ENCODE measurements at places on chromosomes 2 and 18.

- no peak for DNase-seq
These were observed at the start of gene KIAA2012 for GRCh38 chr2:202072737-202073401. Gene KIAA2012 (plus strand): TSS chr2:202073255. CDS start chr2:202073628, 373 bp downstream.

GRCh38 chr2:235773188-235773928 lies 279.5 kb downstream of the AGAP1 start:
- DNase-seq, result no peak

DNA sequence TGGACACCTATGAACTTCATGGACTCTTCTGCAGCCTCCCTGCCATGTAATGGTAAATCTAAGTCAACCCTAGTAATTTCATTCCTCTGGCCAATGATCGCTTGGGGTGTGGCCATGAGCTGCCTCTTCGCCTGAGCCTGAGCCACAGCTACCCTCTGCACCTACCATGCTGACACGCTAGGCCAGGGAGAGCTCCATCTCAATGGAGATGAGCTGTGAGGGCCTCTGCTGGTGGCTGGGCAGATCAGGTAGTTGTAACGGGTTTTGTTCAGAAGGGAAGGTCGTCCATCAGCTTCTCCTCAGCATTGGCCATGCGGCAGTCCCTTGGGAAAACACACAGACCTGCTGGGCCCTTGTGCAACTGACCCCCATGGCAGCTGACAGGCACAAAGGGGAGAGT lies 24.4 kb downstream of the MPHOSPH10 start:
- DNase-seq, result no peak

DNA sequence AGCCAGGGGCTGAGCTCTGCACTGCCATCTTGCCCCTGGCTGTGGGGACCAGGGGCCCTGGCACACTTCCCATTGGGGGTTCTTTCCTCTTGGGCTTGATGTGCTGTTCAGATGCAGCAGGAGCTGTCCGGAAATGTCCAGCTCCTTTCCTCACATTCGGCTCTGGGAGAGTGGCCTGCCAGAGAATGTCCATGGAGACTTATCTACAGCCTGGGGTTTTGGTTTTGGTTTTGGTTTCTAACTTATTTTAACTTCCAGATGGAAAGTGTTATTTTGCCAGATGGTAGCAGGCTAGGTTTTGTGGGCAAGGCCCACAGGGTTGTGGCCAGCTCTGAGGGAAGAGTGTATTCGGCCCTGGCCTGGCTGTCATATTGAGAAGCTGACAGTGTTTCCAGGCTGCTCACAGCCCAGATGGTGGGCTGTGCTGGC lies 177.3 kb downstream of the ANKRD30B start:
- no peak for DNase-seq

- DNase-seq, result no peak
These were observed 117.5 kb downstream of the DDX1 start for GRCh38 chr2:15708865-15709820.

GRCh38 chr18:34248727-34249126 lies 24.0 kb upstream of the NOL4 start:
- DNase-seq, result no peak

DNA sequence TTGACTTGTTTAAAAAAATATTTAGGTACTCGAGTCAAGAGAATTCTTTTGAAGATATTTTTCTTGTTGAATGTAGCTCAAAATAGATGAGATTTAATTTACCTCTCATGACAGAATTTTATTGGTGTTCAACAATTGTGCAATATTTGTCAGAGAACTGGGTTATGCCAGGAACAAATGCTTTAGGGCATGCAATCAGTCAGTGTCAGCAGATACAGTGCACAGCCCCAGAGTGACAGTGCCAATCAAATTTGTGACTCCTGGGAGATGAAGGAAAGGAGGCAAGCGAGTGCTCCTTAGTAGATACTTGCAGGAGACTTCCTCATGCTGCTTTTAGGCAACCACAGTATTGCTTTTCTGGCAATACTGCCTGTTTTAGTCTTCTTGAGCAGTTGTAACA lies 81.2 kb upstream of the DSEL start:
- no peak for DNase-seq

GRCh38 chr2:48905696-48906095 lies 150.2 kb upstream of the LHCGR start:
- DNase-seq, result no peak

DNA sequence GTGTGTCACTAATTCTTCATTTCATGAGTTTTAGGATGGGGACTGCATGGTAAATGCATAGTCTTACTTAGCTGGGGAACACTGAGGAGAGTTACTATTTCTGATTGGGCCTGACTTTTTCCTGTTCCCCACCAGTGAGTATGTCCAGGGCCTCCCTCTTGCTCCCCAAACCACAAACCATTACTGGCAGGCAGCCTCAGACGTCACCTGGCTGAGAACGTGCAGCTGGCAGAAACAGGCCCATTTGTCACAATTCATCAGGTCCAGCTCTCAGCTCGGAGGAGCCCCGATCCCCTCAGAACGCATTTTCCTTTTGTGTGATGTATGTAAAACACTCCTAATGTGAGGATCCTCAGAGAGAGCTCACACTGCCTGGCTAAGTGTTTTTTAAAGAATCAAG lies 71.7 kb upstream of the SIX3 start:
- no peak for DNase-seq

DNA sequence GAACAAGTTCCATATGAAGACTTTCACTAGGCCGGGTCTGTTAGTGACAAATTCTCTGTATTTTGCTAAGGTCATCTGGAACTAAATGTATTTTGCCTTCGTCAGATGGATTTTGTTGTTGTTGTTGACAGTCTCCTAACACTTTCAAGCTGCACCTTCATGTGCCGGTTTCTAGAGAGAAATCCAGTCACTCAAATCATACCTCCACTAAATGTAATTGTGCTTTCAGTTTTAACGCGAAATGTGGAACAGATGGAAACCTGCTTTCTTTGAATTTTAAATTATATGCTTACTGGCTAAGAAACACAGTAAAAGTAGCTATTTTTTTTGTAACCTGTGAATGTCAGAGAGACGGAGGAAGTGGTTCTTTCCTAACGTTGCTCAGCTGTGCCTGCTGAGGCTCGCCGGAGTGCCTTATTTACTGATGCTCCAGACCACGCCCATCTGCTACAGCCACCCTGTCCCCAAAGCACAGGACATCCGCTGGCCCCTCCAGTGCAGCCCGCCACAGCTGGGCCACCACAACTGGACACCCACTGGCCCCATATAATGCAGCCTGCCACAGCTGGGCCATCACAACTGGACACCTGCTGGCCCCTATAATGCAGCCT lies 134.7 kb downstream of the PXDN start:
- DNase-seq, result no peak

- DNase-seq, result no peak
These were observed 325.0 kb upstream of the PKDCC start for GRCh38 chr2:41722668-41723369.

- DNase-seq, result no peak
These were observed 22.8 kb downstream of the TRABD2A start for GRCh38 chr2:84858123-84858522.

DNA sequence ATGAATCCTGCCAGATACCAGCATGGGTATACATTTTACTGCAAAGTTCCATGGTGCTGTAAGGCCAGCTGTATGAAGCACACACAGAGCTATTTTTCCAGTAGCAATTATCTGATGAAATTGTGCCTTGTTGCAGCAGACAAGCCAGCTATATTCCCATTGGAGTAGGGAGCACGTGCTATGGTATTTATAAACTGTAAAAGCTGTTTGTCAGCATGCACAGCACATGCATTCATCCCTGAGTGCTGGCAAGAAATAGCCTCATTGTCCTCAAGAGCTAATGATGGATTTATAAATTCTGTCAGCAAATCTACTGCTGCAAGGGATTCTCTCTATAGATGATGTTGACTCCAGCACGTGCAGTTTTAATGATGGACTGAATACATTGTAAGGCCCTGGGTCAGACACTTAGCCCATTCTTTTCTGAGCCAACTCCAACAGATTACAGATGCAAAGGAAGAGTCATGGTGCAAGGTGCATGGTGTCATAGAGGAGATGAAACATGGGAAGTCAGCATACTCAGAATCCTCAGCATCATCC lies 61.7 kb downstream of the KCNS3 start:
- no peak for DNase-seq

- DNase-seq, result no peak
These were observed 1.7 kb downstream of the MZT2B start for GRCh38 chr2:130183512-130184373.

DNA sequence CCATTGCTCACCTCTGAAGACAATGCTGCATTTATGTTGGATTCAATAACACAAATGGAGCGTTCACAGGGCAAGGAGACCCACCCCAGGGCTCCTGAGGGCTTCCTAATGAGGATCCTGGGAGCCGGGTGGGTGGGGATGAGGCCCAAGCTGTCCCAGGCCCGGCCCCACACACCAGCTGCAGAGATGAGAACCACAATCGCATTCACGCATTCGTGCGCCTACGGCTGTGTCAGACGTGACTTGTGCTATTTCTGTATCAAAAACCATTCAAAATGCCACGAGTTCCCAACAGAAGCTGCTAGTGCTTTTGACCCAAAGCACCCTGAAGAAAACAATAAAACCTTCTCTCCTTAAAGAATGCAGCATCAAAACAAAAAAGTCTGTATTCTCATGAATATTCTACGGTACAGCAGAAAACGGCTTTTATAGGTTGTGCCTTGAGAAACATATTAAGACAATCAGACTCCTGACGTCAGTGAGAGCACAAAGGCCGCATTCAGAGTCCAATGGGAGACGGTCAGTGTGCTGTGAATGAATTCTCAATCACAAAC lies 205.4 kb downstream of the HDAC4 start:
- no peak for DNase-seq

- no peak for DNase-seq
These were observed 27.1 kb downstream of the TTC32 start for GRCh38 chr2:19874726-19875125.

DNA sequence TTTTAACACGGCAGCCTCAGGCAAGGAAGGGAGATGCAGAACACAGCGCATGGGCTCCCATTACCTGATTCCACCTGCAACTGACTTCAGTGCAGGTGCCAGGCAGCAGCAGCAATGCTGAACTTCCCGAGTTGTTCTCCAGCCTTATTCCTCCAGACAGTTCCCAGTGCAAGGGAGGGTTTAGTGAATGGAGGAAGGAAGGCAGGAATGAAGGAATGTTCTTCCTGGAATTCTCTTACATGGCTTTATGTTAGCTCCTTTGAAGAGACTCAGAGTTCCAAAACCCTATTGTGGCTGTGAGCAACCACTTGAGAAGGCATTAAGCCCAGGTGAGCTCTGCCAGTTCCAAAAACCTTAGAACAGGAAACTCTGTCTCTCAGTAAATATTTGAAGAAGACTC lies 45.5 kb downstream of the SERPINB7 start:
- no peak for DNase-seq

DNA sequence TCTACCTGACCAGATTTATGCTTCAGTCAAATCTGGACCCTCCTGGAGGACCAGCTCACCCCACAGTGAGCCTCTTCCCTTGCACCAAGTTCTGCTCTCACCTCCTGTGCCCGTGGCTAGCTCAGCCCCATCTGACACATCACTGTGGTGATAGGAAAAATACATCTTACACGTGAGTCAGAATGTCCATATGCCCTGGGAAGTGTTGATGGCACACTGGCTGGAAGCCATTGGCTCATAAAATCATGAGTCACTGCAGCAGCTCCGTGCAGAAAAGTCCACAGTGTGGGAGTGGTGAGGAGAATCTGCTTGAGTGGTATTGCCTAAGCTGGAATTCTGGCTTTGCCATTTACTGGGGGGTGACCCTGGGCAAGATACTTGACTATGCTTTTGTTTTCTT lies 42.6 kb upstream of the RAPGEF4 start:
- DNase-seq, result no peak

GRCh38 chr2:196233805-196234475 lies 62.6 kb upstream of the STK17B start:
- DNase-seq, result no peak

- DNase-seq, result no peak
These were observed 7.3 kb upstream of the DUSP2 start for GRCh38 chr2:96152304-96153161.

DNA sequence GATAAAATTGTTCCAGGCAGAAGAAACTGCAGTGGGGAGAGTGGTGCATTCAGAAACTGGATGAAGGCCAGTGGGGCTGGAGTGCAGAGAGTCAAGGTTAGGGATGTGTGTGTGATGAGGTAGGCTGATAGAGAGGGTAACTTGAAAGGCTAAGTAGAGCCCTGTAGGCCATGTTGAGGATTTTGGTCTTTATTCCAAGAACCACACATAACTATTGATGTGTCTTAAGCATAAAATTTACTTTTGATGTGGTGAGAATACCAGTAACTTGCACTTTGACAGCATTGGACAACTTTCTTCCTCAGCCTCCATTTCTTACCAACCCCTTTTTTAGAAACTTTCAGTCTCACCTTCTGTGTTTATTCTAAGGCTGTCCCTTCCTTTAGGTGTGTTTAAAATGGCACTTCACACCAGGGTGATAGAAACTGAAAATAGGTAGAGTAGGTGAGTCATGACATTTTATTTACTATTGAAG lies 22.6 kb downstream of the MTX2 start:
- DNase-seq, result no peak

GRCh38 chr2:71631411-71631931 lies 178.1 kb downstream of the DYSF start:
- no peak for DNase-seq

DNA sequence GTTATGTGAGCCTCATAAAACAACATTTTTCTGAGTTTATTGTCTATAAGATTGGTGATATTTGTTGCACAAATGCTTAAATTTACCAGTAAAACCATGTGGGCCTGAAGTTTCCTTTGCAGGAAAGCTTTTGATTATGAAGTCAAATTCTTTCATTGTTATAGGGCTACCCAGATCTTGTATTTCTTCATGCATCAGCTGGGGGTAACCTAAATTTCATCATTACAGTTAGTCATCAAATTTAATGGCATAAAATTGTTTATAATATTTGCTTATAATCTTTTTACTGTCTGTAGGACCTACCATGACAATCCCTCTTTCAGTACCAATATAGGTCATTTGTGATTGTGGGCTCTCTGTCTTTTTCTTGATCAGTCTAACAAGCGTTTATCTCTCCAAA lies 47.8 kb downstream of the SMAD2 start:
- no peak for DNase-seq

- no peak for DNase-seq
These were observed 7.3 kb upstream of the CNDP2 start for GRCh38 chr18:74488864-74489263.

DNA sequence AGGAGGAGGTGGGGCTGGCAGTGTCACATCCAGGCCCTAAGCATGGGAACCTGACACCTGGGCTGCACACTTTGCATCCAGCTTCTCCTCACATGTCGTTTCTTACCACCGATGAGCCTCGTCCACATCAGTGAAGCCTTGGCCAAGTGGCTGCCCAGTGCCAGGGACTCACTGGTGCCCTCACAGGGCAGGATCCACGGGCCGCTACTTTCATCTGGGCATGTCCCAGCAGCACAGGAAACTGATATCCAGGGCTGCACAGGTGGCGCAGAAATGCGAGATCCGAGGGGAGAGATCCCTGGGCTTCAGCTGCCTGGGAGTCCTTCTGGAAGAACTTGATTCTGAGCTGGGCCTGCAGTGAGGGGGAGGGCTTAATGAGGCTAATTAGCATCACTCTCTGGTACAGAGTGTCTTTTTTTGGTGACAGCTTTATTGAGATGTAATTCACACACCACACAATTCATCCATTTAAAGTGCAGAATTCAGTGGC lies 291.6 kb upstream of the HDAC4 start:
- no peak for DNase-seq

- no peak for DNase-seq
These were observed 3.0 kb upstream of the HS1BP3 start for GRCh38 chr2:20653695-20654534.

GRCh38 chr2:200159829-200160781 lies 146.4 kb upstream of the SPATS2L start:
- DNase-seq, result no peak
